NCI-H1436 (cell line): ENCODE measurements at places on chromosomes 11 and 22.
A peak's percentile ranks its signal among the peaks of the same experiment; 100 is the strongest.

DNA sequence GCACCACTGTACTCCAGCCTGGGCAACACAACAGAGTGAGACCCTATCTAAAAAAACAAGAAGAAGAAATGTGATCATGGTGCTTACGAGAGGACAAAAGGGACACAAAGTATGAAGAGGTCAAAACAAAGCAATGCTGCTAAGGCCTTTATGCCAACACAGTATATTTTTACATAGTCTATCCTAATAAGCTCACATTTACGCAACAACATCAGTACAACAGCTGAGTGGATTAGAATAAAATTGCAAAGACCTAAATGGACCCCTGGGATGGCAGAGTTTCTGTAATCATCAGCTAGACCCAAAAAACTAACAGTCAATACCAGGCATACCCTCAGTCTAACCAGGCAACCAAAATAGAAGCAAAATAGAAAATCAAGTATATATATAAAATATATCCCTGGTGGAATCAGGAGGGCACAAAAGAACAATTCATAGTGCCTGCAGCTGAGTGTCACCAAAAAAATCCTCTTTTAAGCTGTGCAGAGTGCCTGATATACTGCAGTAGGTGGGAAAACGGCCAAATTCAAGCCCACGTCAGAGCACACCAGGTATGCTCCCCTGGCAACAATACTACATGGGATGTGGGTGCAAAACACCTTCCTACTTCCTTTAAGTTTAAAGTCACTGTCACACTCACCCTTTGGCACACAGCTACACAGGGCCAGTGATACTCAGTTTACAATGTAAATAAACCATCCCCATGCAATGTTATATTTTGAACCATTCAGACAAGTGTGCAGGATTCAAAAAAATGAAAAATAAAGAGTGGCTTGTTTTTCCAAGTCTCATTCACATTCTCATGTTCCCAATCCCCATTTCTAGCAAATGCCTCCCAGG, 57.8 kb downstream of the RBFOX2 start:
- no peak for DNase-seq

- no peak for DNase-seq
Observed at GRCh38 chr11:80136991-80137390, 696.2 kb upstream of the TENM4 start.

GRCh38 chr22:24380220-24380904, 47.0 kb upstream of the ADORA2A start:
- peak; percentile 77 for DNase-seq

DNA sequence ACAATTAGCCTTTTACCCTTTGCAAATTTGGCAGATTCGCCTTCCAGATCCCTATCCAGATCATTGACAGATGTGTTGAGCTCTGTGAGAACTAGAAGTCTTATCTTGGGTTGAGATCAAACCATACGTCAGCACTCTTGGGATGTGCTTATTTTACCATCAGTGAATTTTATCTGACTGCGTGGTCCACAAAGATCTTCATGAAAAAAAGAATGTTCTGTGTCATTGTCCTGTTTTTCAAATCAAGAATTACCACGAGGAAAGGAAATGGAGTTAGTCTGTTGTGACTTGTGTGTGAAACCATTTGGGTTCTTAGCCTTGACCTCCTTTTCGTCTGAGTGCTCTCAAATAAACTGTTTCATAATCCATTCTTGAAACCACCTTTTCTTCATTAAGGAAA, 86.2 kb upstream of the SORL1-AS1 start:
- no peak for DNase-seq

- DNase-seq: no peak
Observed at GRCh38 chr11:123683428-123684170, 29.2 kb upstream of the SCN3B start.
